ENCODE measurements at places on chromosomes 7 and 10. TPM values are rescaled to one million over a fixed set of nuclear protein-coding genes. Genes with fewer than 3 reads are reported as not detected.

DNA sequence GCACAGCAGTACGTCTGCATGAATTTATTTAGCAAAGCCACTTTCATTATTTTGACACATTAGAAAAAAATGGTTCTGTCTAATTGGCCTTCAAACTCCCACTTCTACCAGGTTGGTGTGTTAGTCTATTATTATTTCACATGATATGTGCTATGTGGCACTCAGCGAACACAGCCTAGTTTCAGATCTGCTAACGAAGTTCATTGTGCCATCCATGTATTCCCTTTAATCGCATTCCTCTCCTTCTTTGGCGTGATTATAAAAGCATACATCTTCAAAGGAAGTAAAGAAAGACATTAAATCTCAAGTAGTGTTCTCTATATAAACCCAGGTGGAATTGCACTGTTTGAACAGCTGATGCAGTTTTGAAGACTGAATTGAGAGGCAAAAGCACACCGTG is 96.4 kb upstream of the CACNA2D1 start:
- H3K4me3 ChIP-seq = no peak overlapping the region
- no peaks in the 10 kb centered on the region for H3K36me3 ChIP-seq
- no peaks in the 10 kb centered on the region for H3K27me3 ChIP-seq
- no peak overlapping the region for H3K27ac ChIP-seq
- no peak for DNase-seq

The LIPF gene
- not detected for total RNA-seq

The PROSER2 gene
- total RNA-seq = 3.1 TPM

- no peaks in the 10 kb centered on the region for H3K27me3 ChIP-seq
- H3K4me3 ChIP-seq = no peak overlapping the region
- no peak overlapping the region for H3K27ac ChIP-seq
- no peaks in the 10 kb centered on the region for H3K4me1 ChIP-seq
- DNase-seq = no peak
- H3K36me3 ChIP-seq = no peaks in the 10 kb centered on the region
Measured at GRCh38 chr7:105257338-105257737, 131.4 kb downstream of the SRPK2 start.

- H3K4me3 ChIP-seq = no peak overlapping the region
- DNase-seq = no peak
- H3K4me1 ChIP-seq = no peaks in the 10 kb centered on the region
- no peak overlapping the region for H3K27ac ChIP-seq
- peaks cover 32% of the 10 kb centered on the region for H3K36me3 ChIP-seq
- no peaks in the 10 kb centered on the region for H3K27me3 ChIP-seq
Measured at GRCh38 chr7:6186577-6186976, 85.8 kb downstream of the CYTH3 start.

GRCh38 chr7:69696054-69696591 is 97.8 kb downstream of the AUTS2 start:
- DNase-seq = no peak
- no peak overlapping the region for H3K27ac ChIP-seq
- H3K36me3 ChIP-seq = no peaks in the 10 kb centered on the region

DNA sequence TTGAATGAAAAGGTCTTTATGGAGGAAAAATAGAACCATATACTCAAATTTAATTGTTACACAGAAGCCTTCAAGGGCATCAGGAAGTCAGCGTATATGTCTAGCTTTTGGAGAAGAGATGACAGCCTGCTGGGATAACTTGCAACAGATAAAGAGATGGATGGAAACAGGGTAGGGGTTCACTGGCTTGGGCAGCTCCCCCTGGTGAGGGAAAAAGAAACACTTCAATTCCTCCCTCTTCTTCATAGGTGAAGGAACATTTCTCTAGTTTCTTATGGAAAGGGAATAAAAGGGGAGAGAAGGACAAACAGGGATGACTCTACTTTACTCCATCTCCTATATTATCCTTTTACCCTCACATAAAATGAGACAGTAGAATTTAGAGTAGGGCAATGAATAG is 635.7 kb downstream of the PHTF2 start:
- H3K27ac ChIP-seq = no peak overlapping the region
- no peaks in the 10 kb centered on the region for H3K4me1 ChIP-seq
- H3K27me3 ChIP-seq = no peaks in the 10 kb centered on the region
- H3K4me3 ChIP-seq = no peak overlapping the region

- no peak for DNase-seq
- H3K36me3 ChIP-seq = no peaks in the 10 kb centered on the region
- no peak overlapping the region for H3K27ac ChIP-seq
Measured at GRCh38 chr10:36764823-36765222, 360.6 kb upstream of the ANKRD30A start.

- no peak for DNase-seq
- no peaks in the 10 kb centered on the region for H3K27me3 ChIP-seq
- H3K4me3 ChIP-seq = no peak overlapping the region
Measured at GRCh38 chr7:44486693-44487092, 3.8 kb downstream of the NUDCD3 start.

DNA sequence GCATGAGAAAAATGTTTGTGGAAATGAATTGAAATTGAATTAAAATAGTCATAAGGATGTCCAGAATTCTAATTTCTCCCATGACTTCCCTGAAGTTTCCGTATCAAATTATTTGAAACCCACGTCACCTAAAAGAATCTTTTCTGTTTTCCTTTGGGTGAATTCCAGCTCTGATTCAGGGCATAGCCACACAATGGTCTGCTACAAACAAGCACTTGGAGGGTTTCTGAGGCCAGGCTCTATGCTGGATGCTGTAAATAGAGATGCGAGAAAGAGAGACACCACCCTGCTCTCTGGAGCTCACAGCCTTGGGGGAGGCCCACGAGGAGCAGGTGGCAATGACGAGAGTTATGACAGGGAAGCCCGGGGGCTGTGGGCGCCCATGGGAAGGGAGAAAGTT is 33.6 kb downstream of the GHRHR start:
- no peaks in the 10 kb centered on the region for H3K27me3 ChIP-seq
- H3K36me3 ChIP-seq = no peaks in the 10 kb centered on the region
- H3K4me3 ChIP-seq = no peak overlapping the region
- no peaks in the 10 kb centered on the region for H3K4me1 ChIP-seq
- DNase-seq = no peak

The AGAP5 gene
- total RNA-seq = 1.5 TPM

The MYH16 gene
- total RNA-seq = not detected

DNA sequence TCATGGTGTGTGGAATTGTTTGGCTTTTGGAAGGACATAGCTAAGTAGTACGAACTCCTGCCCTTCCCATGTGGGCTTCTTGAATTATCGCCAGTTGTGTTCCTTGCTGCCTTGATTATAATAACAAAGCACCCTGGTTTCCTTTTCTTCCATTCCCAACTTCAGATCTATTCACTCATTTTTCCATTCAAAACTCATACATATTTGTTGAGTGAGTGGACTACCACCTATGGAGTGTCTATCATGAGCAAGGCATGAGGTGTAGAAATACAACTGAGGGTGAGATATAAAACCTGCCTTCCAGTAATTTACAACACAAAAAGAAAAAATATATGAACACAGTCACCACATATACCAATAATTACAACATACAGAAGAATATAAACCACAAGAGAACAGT is 4.9 kb upstream of the COL17A1 start:
- H3K4me3 ChIP-seq = no peak overlapping the region
- no peak overlapping the region for H3K27ac ChIP-seq
- DNase-seq = no peak
- no peaks in the 10 kb centered on the region for H3K4me1 ChIP-seq
- H3K27me3 ChIP-seq = no peaks in the 10 kb centered on the region
- H3K36me3 ChIP-seq = no peaks in the 10 kb centered on the region

DNA sequence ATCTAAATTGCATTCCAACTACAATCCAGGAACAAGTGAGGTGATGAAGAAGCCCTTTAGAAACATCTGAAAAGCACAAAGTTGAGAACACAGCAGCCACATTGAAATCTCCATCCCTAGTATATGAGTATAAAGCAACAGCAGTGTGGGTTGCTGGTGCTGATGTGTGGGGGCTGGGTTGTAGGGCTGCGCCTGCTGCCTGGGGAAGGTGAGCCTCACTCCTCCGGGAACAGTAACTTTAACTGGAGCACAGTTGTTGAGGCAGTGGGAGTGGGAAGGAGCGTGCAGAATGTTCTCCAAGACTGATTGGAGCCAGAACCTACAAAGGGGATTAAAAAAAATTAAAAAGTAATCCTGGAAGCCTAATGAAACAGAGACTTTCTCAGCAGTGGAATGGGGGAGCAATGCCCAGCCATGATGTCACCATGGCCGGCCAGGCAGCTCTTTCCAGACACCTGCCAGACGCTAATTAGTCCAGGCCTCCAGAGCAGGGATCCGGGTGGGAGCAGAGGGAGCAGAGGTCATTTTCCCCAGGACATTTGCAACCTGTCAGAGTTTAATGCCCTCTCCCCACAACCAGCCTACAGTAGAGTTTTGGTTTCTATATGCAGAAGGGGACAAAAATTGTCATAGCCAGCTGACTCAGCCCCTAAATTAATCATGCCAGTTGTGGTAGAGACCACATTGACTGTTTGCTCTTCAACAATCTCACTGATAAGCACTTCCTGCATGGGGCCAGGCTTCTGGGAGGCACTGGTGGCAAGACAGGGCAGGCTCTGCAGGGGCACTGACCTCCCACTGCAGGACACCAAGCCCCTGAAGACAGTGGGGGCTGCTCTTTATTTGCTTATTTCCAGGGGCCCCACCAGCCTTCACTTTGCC is 133.0 kb upstream of the ZNF32 start:
- H3K27ac ChIP-seq = no peak overlapping the region
- H3K4me3 ChIP-seq = no peak overlapping the region
- no peaks in the 10 kb centered on the region for H3K4me1 ChIP-seq
- H3K27me3 ChIP-seq = no peaks in the 10 kb centered on the region

- no peak for DNase-seq
- no peaks in the 10 kb centered on the region for H3K27me3 ChIP-seq
- no peaks in the 10 kb centered on the region for H3K36me3 ChIP-seq
- no peak overlapping the region for H3K4me3 ChIP-seq
- H3K27ac ChIP-seq = no peak overlapping the region
Measured at GRCh38 chr10:55233090-55233489, 432.1 kb upstream of the PCDH15 start.

DNA sequence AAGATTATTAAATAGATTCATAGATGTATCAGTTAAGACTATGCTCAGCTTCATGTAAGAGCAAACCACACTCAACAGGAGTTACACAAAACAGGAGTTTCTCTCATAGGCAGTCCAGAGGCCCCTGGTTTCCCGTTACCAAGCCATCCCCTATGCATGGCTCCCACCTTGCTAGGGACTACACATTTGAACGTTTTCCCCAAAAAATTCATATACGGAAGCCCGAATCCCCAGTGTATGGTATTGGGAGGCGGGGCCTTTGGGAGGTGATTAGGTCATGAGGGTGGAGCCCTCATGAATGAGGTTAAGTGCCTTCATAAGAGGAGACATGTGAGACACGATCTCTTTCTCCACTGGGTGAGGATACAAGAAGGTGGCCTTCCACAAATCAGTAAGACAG is 29.1 kb downstream of the RSU1 start:
- no peak overlapping the region for H3K4me3 ChIP-seq
- no peaks in the 10 kb centered on the region for H3K4me1 ChIP-seq
- no peaks in the 10 kb centered on the region for H3K27me3 ChIP-seq
- H3K36me3 ChIP-seq = no peaks in the 10 kb centered on the region

DNA sequence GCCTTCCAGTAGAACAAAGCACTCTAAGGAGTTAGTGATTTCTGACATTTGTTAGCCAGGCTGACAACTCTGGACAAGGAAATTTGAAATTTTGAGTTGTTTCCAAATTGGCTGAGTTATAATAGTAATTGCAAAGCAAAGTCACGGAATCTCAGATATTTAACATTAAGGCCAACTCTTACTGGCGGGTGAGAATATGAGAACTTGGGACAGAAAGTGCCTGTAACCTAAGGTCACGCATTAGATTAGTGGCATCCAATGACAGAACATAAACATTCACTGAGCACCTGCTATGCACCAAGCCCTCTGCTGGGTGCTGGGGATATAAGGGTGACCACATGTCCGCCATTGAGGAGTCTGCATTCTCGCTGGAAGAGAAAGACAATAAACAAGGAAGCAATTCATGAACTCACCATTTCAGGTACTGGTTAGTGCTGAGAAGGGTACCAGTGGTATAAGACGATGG is 45.5 kb upstream of the CHST15 start:
- no peak for DNase-seq
- H3K27me3 ChIP-seq = no peaks in the 10 kb centered on the region
- H3K27ac ChIP-seq = no peak overlapping the region
- no peaks in the 10 kb centered on the region for H3K36me3 ChIP-seq

DNA sequence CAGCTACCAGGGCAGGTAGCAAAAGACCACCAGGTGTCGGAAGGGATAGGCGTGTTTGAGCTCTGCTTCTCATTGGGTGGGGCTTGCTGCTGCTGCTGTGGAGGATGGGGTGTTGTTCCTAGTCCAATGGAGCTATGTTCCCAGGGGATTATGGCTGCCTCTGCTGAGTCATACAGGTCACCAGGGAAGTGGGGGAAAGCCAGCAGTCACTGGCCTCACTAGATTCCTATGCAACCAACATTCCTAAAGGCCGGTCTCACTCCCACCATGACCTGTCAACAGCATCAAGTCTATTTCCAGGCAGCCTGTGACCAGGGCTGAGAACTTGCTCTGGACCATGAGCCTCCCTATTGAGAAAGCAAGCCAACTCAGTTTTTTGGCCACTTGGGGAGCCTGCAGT is 1160.8 kb downstream of the REEP3 start:
- H3K27ac ChIP-seq = no peak overlapping the region
- no peaks in the 10 kb centered on the region for H3K27me3 ChIP-seq
- H3K4me1 ChIP-seq = no peaks in the 10 kb centered on the region

The SORBS1 gene
- total RNA-seq = 815 TPM

DNA sequence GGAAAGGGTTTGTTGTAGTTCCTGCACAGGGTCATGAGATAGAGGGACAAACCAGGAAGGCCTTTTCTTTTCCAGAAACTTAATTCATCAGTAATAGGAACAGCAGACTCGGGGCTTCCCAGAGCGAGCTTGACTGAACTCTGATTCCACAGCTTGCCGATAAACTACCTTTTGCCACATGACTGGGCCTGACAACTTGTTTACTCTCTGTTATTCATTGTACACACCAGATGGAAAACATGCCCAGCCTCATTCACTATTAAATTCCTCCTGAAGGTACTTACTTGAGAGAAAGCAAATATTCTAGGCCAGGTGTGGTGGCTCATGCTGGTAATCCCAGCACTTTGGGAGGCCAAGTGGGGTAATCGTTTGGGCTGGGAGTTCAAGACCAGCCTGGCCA is 77.1 kb upstream of the FGFR2 start:
- H3K36me3 ChIP-seq = no peaks in the 10 kb centered on the region
- H3K27ac ChIP-seq = no peak overlapping the region
- H3K27me3 ChIP-seq = no peaks in the 10 kb centered on the region
- H3K4me3 ChIP-seq = no peak overlapping the region

The FAM25C gene
- total RNA-seq = not detected

- H3K4me3 ChIP-seq = no peak overlapping the region
- H3K27ac ChIP-seq = no peak overlapping the region
- H3K36me3 ChIP-seq = no peaks in the 10 kb centered on the region
- H3K4me1 ChIP-seq = no peaks in the 10 kb centered on the region
- H3K27me3 ChIP-seq = no peaks in the 10 kb centered on the region
- DNase-seq = no peak
Measured at GRCh38 chr10:22453320-22453719, 108.0 kb downstream of the SPAG6 start.

- no peak for DNase-seq
- H3K4me3 ChIP-seq = no peak overlapping the region
- H3K27me3 ChIP-seq = no peaks in the 10 kb centered on the region
- H3K27ac ChIP-seq = no peak overlapping the region
- H3K4me1 ChIP-seq = peaks cover 22% of the 10 kb centered on the region
Measured at GRCh38 chr10:113042868-113043267, 92.8 kb downstream of the TCF7L2 start.

Data from right atrium auricular region (tissue), 2 donors.